ENCODE measurements at places on chromosomes 4 and X. TPM values are rescaled to one million over a fixed set of nuclear protein-coding genes. Genes with fewer than 3 reads are reported as not detected.

GRCh38 chr4:150855981-150856510 is 159.0 kb downstream of the LRBA start:
- no peak for DNase-seq

Gene ZFP92
- total RNA-seq, result 0.08 TPM

- DNase-seq, result no peak
These were observed 39.0 kb downstream of the SLC25A5 start for GRCh38 chrX:119507206-119507605.

Gene GPM6B
- 0.57 TPM for total RNA-seq

- no peak for DNase-seq
These were observed 480.4 kb downstream of the ACTRT1 start for GRCh38 chrX:127571834-127572233.

DNA sequence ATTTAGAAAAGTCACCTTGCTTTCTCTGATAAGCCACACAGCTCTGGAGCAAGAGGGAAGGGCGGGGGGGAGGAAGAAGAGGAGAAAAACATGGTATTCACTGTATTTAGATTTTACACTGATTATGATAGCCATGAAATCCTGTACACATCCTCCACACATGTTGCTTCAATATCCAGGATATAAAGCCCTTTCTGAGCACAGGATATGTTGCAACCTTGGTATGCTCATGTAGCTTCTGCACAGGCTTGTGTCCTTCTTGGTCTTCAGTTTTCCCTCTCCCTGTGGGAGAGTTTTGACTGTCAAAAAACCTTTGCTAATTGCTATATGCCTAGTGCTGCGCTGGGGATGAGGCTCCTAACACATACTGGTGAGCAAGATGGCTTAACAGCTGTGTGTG is 61.9 kb upstream of the DAPP1 start:
- no peak for DNase-seq

- peak; percentile 82 for DNase-seq
These were observed 88.2 kb downstream of the ATP8A1 start for GRCh38 chr4:42568610-42569207.

Gene USP17L21
- not detected for total RNA-seq

Data from fibroblast of the aortic adventitia (primary cell).